ENCODE measurements at places on chromosomes 13 and 19.

GRCh38 chr19:34172661-34173192 lies 423 bp downstream of the LSM14A start:
- no peak for DNase-seq

- DNase-seq = no peak
Measured at GRCh38 chr19:900043-900301, 6.7 kb downstream of the RNU6-9 start.

DNA sequence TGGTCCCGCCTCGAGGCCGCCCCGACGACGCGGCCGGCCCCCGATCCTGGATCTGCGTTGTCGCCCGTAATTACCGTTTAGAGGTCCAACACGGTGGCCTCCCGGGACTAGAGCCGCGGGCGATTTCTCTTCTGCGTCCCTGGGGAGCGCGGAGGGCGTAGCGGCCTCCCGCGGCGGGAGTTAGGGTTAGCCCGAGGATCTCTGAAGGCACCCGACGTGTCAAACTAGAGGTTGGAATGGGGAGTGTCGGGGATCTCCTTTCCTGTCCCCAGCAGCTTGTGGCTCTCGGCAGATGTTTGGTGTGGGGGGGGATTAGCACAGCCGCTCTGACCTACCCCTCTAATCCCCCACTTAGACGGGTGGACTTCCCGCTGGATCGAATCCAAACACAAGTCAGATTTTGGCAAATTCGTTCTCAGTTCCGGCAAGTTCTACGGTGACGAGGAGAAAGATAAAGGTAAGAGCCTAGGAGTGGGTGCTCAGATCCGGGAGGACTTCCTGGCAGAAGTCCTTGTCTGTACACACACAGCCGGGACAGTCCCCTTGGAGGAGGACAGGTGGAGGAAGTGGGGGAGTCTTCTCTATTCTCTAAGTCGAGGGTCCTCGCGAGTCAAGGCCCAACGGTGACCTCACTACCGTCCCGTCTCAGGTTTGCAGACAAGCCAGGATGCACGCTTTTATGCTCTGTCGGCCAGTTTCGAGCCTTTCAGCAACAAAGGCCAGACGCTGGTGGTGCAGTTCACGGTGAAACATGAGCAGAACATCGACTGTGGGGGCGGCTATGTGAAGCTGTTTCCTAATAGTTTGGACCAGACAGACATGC lies 581 bp downstream of the CALR start:
- DNase-seq = peak; percentile 58

- no peak for DNase-seq
Measured at GRCh38 chr19:1762243-1763117, 9.2 kb downstream of the ONECUT3 start.

DNA sequence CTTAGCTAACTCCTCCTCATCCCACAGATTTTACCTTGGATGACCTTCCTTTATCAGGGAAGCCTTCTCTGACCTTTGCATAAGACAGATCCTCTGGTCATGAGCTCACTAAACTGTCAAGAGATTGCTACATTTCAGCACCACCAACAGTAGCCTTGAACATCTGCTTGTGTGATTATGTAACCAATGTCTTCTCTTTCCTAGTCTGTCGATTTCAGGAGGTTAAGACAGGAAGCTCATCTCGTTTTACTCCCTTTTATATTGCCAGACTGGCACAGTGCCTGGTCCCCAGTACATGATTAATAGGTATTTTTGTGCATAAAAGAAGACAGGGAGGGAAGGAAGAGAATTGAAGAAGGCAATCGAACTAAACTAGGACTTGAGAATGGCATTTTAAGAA lies 1697.7 kb downstream of the EFNB2 start:
- no peak for DNase-seq

DNA sequence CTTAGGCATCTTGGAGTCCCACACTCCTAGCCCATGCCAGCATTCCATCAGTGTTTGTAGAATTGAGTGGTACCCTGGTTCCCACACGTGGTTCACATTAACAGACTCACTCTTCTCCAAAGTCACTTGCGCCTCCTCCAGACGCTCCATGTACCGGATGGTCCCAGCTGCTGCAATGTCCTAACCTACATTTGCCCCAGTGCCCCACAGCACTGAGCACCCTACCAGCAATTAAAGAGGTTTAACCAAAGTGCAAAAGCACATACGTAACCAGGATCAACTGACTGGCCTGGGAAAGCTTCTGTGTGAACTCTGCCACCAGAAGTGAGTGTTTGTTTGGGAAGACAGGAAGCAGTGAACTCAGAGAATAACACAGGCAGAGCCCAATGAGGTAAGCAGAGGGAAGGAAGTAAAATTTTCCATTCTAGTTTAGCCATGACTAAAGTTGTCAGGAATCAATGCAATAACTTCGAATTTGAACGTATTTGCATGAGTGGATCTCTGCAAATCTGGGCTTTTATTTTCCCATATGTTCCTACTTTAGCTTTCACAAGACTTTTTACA lies 7.3 kb upstream of the MEDAG start:
- peak; percentile 25 for DNase-seq

- DNase-seq = no peak
Measured at GRCh38 chr13:51928231-51928630, 66.5 kb downstream of the CCDC70 start.

DNA sequence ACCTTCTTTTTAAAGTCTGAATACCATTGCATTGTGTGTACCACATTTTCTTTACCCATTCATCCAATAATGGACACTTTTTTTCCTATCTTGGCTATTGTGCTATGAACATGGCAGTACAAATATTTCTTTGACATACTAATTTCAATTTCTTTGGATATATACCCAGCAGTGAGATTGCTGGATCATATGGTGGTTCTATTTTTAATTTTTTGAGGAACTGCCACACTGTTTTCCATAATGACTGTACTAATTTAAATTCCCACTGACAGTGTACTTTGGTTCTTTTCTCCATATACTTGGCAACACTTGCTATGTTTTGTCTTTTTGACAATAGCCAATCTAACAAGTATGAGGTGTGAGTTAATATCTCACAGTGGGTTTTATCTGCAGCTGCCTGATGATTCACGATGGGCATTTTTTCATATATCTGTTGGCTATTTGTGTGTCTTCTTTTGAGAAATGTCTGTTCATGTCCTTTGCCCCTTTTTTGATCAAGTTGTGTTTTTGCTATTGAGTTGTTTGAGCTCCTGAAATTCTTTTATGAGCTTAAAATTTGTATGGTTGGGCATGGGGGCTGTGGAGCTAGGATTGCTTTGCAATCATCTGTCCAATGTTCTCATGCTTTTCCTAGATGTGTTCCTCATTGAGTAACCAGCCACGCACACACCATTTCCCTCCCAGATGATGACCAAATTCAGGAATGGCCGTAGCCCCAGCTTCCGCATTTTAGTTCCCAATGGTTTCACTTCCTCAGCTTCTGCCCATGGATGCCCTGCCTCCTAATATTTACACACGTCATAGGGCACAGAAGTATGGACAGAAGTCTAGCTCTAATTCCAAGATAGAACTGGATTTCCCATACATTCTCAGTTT lies 380.0 kb upstream of the SGCG start:
- no peak for DNase-seq

GRCh38 chr19:49906879-49907564 lies 10.3 kb upstream of the IL4I1 start:
- DNase-seq = no peak

GRCh38 chr19:47657719-47658118 lies 48.8 kb downstream of the BICRA start:
- DNase-seq = no peak

DNA sequence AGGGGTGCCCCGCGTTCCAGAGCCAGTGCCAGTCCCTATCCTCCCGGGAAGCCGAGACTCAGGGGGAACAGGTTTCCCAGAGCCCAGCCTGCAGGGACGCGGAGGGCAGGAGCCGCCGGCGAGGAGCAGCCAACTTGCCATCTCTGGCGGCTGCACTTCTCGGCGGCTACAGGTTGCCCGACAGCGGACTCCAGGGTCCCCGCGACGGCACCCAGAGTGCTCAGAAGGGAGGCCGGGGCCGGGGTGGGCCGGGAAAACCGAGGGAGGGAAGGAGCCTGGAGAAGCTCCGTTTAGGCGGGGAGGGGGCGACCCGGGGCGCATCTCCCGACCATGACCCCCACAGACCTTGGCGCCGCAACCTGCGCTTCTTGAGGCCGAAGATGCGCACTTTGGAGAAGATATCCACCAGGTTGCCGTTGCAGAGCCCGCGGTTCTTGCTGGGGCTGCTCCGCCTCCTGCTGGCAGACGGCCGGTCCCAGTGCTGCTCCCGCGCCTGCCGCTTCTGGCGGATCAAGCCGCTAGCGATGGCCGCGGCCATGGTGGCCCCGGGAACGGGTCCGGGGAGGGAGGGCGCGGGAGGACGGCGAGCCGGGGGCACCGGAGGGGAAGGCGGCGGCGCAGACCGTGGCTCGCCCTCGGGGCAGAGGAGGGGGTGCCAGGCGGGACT lies 463.8 kb downstream of the ITGBL1 start:
- DNase-seq = no peak

DNA sequence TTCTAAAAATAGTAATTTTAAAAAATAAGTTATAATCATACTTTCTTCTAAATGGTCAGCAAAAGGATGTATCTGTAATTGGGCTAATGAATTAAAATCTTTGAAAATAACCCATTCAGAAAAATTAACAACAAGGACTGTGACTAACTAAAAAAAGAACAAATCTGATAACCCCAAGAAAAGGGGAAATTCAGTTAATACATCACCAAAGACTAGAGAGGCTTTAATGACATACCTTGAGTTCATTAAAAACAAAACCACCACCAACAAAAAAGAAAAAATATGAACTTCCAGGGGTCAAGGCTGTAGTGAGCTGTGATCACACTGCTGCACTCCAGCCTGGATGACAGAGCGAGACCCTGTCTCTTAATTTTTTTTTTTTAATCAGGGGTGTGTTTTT lies 121.8 kb downstream of the TBC1D4 start:
- no peak for DNase-seq

DNA sequence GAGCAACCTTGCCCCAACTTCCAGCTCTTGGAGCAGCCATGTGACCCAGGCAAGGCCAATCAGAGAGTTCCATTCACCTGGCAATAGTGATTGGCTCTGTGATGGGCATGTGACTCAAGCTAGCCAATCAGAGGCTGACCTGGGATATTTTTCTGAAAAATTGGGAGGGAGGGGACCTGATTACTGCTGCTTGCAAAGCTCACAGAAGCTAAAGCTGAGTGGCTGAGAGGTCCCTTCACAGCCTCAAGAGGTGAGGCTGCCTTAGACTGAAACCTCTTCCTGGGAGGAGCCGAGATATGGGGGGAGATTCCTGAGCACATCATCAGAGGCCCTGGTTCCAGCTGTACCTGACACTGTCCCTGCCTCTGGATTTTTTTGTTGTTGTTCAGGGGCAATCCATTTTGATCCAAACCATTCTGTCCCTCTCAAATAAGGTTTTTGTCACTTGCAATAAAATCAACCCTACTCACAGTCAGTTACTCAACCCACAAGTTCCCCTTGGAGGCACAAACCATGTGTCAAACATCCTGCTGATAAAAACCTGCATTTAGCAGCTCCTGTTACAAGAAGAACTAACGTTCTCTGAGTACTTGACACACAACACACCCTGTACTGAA lies 4.8 kb downstream of the CIB3 start:
- no peak for DNase-seq

DNA sequence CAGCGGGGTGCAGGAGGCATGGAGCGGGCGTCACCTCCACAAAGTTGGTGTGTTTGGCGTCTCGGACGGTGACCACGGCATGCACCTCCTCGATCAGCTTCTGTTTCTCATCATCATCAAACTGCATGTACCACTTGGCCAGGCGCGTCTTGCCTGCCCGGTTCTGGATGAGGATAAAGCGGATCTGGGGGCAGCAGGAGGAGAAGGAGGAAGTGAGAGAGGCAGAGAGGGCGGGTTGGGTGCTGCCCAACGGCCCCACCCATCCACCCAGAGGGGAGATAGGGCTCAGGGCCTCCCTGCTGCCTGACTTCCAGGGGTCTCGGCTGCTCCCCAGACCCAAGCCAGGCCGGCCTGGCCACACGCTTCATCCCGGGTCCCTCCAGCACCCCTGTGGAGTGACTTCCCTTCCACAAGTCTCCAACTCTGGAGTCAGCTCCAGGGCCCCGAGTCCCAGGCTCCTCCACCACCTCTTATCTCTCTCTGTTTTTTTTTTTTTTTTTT lies 4.6 kb downstream of the AP2S1 start:
- no peak for DNase-seq

GRCh38 chr13:48776401-48776800 lies 122.7 kb downstream of the CYSLTR2 start:
- no peak for DNase-seq

DNA sequence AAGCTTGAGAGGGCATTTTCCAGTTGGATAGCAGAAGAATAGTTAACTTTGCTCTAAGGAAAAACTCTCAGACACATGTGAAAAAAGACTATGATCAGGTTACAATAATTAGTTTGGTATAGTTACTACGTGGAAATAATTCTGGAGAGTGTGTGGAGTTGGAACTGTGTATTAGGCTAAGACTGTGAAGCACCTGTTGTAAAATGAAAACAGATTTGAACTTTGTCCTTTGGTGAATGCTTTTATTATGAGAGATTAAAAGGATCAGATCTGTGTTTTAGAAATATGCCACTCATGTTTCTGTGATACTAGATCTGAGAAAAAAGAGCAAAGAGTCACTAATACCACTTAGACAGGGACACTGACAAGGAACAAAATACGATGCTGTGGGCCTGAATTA lies 807.5 kb upstream of the ATXN8OS start:
- no peak for DNase-seq

DNA sequence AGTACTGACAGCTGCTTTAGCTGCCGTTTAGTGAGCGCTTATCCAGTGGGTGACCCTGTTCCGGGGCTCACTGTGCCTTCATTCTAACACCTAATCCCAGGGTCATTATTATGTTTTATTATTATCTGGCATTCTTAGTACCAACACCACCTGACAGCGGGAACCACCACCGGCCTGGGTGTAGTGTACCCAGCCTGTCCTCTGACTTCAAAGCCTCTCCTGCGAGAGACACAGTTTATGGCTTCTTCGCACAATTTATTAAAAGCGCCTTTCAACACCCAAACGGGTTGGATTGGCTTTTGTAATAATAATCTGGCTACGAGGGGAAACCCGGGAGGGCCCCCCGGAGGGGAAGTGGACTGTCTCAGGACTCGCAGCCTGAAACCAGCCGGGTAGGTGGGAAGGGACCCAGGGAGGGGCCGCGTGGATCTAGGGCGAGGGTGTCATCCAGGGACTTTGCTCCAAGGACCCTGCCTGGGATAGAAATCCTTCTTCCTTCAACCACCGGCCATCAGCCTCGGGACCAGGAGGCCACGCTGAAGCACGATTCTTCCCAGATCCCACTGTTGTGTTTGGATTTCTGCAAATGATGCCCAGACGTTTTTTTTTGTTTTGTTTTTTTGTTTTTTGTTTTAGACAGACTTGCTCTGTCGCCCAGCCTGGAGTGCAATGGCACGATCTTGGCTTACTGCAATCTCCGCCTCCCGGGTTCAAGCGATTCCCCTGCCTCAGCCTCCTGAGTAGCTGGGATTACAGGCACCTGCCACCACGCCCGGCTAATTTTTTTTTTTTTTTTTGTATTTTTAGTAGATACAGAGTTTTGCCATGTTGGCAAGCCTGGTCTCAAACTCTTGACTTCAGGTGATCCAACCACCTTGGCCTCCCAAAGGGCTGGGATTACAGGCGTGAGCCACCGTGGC lies 1.6 kb upstream of the ZBTB7A start:
- no peak for DNase-seq

- DNase-seq = peak; percentile 84
Measured at GRCh38 chr19:39430675-39431593, 4.8 kb downstream of the RPS16 start.

GRCh38 chr13:102369302-102369701 lies 32.5 kb downstream of the FGF14 start:
- DNase-seq = no peak

- no peak for DNase-seq
Measured at GRCh38 chr13:53240401-53241025, 211.9 kb downstream of the OLFM4 start.

GRCh38 chr13:49584771-49585182 lies 581 bp downstream of the RCBTB1 start:
- DNase-seq = no peak

Data from activated T-cell treated with anti-CD3 and anti-CD28 coated beads, Interleukin-2, amount 50 U/mL, for 48 hours (primary cell).